MG63 (cell line): ENCODE measurements at places on chromosomes 3 and 15. TPM values are rescaled to one million over a fixed set of nuclear protein-coding genes. Genes with fewer than 3 reads are reported as not detected.

The DNAJA4 gene
- total RNA-seq = not detected in 2 replicates

The HDC gene
- not detected in 2 replicates for total RNA-seq

The EFCC1 gene
- not detected in 2 replicates for total RNA-seq

The SYNM gene
- 2.5 and 7.4 TPM in 2 replicates for total RNA-seq

The PDIA3 gene
- total RNA-seq = 441 and 532 TPM in 2 replicates

The RETNLB gene
- total RNA-seq = not detected in 2 replicates

DNA sequence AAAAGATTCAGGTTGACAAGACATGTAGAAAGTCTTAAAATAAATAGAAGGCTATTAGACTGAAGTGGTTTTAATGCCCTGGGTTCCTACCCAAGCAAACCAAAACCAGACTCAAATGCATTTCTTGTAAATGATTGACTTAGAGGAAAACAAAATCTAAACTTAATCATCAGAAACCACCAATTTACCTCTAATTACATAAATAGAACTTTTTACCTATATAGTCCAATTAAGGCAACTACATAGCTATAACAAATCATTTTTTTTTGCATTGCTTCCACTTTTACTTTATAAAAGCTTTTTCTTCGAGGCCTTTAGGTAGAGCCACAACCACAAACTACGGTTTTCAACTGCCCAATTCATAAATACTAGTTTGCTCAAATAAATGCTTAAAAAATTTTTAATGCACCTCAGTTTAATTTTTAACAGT, 231.3 kb upstream of the ARHGEF26 start:
- no peak for DNase-seq

GRCh38 chr3:189410522-189410921, 220.7 kb upstream of the TP63 start:
- no peak for DNase-seq

DNA sequence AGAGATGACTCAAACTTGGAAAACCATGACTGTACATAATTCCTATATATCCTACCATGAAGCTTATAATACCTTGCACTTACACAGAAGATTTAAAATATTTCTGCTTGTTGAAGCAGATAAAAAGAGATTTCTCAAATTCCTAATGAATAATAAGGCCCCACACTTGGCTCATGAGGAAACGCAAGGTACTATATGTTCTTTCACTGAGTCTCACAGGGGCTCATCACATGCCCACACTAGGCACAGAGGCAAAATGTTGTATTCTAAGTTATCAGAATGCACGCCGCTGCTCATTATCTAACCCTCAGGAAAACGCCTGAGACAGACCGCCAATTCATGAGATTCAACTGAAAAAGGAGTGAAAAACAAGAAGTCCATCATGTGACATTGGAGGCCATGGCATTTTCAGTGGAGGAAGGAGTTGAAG, 5.6 kb downstream of the MYO1E start:
- DNase-seq = no peak

- DNase-seq = no peak
Measured at GRCh38 chr15:55247766-55248427, 41.7 kb downstream of the RAB27A start.

- DNase-seq = no peak
Measured at GRCh38 chr3:30355622-30356021, 250.8 kb upstream of the TGFBR2 start.

GRCh38 chr3:6644070-6644929, 216.6 kb upstream of the GRM7 start:
- DNase-seq = no peak
